ENCODE measurements at places on chromosomes 1 and 21.

GRCh38 chr1:180548686-180549317, 10.0 kb upstream of the OVAAL start:
- no peak for DNase-seq

DNA sequence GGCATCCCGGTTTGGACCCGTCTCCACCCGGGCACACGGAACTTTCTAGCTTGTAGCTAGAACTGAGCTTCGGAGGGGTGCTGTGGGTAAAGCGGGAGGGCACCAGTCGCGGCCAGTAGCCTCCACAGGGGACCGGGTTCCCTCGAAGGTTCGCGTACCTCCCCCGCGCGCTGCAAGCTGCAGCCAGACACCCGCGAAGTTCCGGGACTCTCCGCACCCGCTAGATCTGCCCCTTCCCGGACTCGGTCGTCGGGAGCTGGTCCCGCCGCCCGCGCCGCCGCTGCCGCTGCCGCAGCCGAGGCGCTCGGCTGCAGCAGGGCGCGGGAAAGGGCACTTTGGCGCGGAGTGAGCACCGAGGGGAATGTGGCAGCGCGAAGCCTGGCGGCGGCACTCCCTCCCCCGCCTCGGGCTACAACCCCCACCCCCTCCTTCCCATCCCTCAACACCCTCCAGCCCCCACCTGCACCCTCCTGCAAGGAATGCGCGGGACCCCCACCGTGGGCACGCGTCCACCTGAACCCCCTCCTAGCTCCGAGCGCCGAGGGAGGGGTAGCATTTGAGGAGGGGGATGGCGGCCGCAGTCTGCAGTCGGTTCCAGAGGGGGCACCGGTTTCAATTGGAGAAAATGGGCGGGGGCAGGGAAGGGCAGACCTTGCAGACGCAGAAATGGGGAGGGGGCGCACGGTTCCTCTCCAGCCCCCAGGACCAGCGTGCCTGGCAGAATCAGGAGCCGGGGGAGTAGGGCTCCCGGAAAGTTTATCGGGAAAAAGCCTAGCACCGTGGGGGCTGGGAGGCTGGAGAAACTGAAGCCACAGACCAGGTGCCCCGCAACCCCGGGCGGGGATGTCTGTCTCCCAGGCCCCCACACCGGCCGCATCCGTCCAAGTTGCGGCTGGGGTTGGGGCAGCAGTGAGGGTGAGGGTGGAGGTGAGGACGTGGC, 968 bp downstream of the CSMD2 start:
- no peak for DNase-seq

DNA sequence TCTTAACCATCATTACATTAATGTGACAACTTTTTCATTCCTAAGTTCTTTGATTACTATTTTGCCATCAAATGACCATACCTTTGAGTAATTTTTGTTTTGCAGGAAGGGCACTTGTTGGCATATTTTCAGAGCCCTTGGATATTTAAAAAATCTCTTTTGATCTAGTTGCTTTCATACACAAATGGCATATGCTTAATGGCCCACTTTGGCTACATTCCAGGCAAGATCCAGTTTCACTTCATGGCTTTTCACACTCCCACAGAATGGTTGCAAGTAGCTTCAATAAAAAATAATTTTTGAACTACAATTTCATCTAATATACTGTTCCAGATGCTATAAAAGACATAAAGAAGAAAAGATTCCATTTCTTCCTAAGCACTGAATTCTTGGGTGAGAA, 18.1 kb downstream of the ADAM30 start:
- DNase-seq = no peak

- no peak for DNase-seq
These were observed 54.2 kb downstream of the DMAP1 start for GRCh38 chr1:44267438-44267837.

DNA sequence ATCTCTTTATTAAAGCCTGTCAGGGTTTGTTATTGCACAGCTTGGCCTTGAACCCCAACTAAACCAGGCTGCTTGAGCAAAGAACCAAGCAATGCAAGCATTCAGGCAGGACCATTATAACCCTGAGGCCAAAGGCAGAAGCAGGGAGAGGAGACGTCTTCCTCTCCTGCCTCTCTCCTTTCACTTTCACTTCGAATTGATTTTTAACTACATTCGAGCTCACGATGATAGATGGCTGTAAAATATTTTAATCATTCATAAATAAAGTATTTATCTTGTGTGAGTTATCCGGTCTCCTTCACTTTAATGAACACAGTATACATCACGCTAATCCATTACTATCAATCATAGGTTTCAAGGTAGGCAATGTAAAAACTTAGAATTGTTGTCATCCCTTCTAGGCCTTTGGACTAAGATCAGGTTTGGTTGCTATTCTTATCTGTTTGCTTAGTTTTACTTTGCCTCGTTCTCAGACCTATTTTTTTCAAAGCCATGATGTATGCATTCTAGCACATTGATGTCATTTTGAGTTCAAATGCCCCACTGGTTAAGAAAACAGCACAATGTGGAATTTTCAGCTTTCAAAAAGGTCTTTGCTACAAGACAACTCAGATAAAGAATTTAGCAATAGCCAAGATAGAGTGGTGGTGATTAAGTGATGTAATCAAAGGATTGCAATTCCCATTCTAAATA, 480.2 kb upstream of the RUNX1 start:
- no peak for DNase-seq

DNA sequence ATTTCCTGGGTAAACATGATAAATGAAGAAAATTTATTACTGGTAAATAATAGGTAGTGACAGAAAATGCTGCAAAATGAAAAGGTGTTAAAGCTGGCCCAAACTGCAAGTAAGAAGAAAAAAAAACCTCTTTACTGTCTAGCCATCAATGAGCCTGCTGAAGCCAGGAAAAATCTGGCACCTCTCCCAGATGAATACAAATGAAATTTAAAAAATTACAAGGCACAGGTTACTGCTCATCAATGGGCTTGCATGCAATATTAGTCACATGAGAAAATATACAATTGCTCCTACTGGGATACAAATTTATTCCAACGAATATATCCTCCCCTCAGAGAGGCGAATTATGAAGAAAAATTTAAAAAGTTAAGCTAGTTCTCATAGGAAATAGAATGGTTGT, 1422.5 kb downstream of the KCNT2 start:
- no peak for DNase-seq

DNA sequence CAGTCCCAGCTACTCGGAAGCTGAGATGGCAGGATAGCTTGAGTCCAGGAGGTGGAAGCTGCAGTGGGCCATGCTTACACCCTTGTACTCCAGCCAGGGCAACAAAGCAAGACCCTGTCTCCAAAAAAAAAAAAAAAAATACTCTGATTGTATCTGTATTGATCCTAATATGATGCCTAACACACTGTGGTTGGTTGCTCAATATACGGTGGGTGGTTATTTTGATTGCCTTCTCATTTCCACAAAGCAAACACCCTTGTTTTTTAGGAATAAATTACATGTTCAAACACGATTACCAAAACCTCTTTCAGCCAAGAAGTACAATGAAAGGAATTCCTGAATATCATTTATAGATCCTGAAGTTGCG, 3.4 kb downstream of the EGLN1 start:
- no peak for DNase-seq
